Effector memory CD4-positive, alpha-beta T cell (primary cell): ENCODE measurements at places on chromosomes 2 and 18.

DNA sequence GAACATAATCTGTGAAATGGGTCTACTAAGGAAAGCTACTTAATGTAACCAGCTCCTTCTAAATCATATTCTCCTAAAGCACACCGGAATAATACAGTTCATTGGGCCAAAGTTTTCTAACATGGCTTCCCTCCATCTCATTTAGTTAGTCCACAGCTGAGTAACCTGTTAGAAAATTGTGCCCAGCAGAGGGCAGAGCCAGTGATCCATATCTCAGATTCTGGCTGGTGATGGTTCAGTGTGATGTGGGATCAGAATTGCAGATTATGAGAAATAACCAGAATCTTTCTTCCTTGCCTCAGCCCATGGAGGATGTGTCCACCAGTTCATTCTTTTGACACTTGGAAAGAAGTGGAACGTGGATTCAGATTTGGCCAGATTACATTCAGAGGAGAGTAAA lies 9.4 kb upstream of the CTLA4 start:
- H3K4me1 ChIP-seq = peaks cover 7% of the 10 kb centered on the region
- H3K4me3 ChIP-seq = no peak overlapping the region
- no peaks in the 10 kb centered on the region for H3K27me3 ChIP-seq
- H3K27ac ChIP-seq = no peak overlapping the region

- H3K4me1 ChIP-seq = no peaks in the 10 kb centered on the region
- no peak for DNase-seq
- H3K4me3 ChIP-seq = no peak overlapping the region
- no peaks in the 10 kb centered on the region for H3K27me3 ChIP-seq
Measured at GRCh38 chr2:5379811-5380210, 312.4 kb upstream of the SOX11 start.

DNA sequence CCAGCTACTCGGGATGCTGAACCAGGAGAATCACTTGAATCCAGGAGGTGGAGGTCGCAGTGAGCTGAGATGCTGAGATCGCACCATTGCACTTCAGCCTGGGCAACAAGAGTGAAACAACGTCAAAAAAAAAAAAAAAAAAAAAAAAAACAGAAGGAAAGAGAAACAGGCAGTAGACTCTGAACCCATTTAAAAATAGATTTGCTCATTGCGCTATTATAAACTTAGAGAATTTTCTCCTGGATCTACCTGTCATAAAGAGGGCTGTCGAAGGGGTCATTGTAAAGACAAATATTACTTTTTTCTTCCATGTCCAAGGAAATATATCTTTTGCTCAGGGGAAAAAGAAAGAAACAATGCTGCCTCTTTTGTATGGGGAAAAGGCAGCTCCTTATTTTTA lies 425.0 kb upstream of the ID2 start:
- no peak overlapping the region for H3K4me3 ChIP-seq
- DNase-seq = no peak
- H3K4me1 ChIP-seq = no peaks in the 10 kb centered on the region
- no peaks in the 10 kb centered on the region for H3K27me3 ChIP-seq
- H3K36me3 ChIP-seq = no peaks in the 10 kb centered on the region

DNA sequence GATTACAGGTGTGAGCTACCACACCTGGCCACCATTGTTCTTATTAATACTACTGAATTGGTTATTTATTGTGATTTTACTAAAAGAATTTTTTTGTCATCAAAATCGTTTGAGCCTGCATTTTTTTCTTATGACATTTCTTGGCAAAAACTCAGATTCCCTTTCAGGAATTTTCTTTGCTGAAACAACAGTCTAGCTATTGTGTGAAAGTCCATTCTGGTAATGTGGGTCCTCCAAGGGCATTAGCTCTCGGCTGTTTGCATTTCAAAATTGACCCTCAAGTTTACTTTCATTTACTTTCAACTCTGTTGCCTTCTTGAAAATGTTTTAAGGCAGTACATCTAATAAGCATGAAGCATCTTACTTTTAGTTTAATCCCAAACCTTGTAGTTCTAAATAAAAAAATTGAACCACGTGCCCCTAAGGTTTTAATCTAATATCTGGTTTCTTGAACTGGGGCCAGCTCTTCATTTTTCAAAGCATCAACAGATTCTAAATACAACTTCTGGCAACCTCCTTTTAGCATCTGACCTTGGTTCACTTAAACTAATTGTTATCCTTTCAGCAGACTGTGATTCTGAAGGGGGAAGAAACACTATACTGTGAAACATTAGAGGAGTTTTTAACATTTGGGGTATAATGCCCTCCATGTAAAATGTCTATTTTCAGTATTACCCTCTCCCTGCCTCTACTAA lies 325.2 kb upstream of the RAB12 start:
- H3K36me3 ChIP-seq = no peaks in the 10 kb centered on the region
- no peaks in the 10 kb centered on the region for H3K27me3 ChIP-seq
- DNase-seq = no peak
- no peak overlapping the region for H3K27ac ChIP-seq

DNA sequence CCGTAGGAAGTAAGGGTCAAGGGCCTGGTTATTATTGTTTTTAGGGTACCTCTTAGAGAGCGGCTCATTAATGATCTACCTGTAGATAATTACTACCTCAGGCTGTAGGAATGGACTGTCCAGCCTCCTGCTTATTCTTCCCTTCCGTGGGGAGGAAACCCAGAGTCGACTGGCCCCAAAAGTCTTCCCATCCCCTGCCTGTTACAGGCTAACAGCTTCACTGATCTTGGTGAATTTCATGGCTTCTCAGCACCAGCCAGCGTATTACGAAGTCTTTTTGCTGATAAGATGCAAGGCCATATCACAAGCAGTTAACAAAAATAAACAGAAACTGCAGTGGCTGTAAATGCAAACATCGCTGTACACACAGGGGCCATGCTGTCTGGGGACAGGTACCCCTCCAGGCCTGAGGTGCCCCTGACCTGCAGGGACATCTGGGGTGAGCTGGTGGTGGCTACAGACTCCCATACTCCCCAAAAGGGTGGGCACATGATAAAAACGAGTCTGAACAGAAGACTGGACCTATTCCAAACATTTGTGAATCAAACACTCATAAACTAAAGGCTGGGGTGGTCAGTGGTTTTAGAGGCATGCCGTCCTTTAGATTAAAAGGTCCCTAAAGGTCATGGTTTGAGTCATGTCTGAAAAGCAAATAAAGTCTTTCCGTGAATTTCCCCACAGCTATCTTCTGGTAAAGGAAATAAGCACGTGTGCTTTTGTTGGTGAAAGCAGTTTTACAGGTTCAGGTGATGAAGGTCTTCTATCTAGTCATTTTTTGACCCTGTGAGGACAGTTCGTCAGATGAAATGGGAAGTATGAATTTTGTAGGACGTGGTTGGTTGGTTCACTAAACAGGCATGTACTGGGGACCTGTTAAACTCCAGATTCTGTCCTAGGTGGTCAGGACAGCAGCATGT lies 36.7 kb downstream of the TTC39C start:
- H3K36me3 ChIP-seq = no peaks in the 10 kb centered on the region
- no peaks in the 10 kb centered on the region for H3K27me3 ChIP-seq
- no peak for DNase-seq
- peaks cover 57% of the 10 kb centered on the region for H3K4me1 ChIP-seq

- no peaks in the 10 kb centered on the region for H3K36me3 ChIP-seq
- no peak for DNase-seq
- H3K27me3 ChIP-seq = no peaks in the 10 kb centered on the region
- no peak overlapping the region for H3K4me3 ChIP-seq
- peaks cover 5% of the 10 kb centered on the region for H3K4me1 ChIP-seq
Measured at GRCh38 chr18:23307567-23308295, 145.4 kb upstream of the RIOK3 start.

GRCh38 chr2:48415836-48416515 lies 114.0 kb upstream of the STON1 start:
- H3K27me3 ChIP-seq = no peaks in the 10 kb centered on the region
- no peak overlapping the region for H3K4me3 ChIP-seq
- no peak overlapping the region for H3K27ac ChIP-seq

DNA sequence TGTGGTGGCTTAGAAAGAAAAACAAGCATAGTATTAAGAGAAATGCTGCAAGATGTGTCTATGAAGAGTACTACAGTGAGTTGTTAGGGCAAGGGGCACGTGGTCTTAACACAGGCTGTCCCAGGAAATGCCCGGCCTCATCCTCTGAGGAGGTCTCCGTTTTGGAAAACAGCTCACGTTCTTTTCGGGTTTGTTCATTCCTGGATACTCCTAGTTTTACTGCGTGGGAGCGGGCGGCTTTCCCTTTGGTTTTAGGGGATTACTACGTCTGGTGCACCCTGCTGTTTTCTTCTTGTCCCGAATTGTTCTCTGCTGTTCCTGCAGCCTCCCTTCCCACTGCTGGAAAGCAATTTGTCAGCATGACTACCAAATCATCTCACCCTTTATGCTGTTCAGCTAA lies 55.5 kb upstream of the RAB6D start:
- H3K27me3 ChIP-seq = peaks cover 4% of the 10 kb centered on the region
- H3K4me3 ChIP-seq = no peak overlapping the region

DNA sequence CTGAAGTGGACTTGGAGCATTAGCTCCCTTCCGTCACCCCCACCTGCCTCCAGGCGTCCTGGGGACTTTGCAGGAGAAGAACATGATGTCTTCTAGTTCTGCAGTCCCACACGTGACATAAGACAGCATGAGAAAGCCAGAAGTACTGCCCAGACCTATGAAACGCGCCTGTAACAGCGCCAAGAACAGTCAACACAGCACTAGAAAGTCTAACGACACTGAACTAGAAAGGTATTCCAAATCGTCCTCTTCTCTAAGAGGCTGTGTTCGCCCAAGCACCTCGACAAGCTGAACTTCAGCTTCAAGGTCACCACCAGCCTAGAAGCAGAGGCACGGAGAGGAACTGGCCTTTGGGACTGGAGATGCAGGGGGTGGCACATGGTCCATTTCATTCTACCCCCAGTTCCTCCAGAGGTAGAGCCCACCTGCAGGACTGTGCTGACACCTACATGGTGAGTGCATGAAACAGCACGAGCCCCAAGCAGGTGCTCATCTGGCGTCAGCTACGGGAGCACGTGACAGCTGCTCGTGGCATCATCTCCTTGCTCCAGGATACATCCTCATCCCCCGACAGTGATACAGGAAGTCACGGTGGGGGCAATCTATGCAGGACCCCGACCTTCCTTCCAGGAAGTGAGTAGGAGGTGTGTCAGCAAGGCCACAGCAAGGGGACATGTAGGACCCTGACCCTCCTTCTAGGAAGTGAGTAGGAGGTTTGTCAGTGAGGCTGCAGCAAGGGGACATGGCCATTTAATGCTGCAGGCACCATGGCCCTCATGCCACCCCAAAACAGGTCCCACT lies 3.7 kb downstream of the HDAC4 start:
- H3K4me1 ChIP-seq = peaks cover 6% of the 10 kb centered on the region
- H3K27me3 ChIP-seq = no peaks in the 10 kb centered on the region
- H3K27ac ChIP-seq = no peak overlapping the region
- DNase-seq = no peak
- no peaks in the 10 kb centered on the region for H3K36me3 ChIP-seq
- H3K4me3 ChIP-seq = no peak overlapping the region

DNA sequence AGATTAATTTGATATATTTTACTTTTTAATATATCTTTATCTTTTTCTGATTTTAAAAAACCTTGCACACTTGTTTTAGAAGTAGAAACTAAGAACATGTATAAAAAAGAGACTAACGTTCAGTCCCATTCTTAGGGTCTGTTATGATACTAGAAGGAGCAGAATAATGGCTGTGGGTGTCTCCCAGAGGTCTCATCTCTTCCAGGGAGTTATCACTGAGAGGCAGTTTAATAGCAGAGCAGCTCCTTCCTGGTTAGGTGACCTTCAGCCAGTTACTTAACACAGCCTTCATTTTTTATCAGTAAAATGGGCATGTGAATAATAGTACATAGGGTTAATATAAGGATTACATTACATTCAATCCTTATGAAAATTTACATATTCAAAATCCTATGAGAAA lies 40.6 kb downstream of the FBXO48 start:
- H3K27ac ChIP-seq = peak overlapping the region; percentile 62
- H3K36me3 ChIP-seq = no peaks in the 10 kb centered on the region
- peaks cover 24% of the 10 kb centered on the region for H3K4me1 ChIP-seq
- H3K4me3 ChIP-seq = no peak overlapping the region
- no peaks in the 10 kb centered on the region for H3K27me3 ChIP-seq

- peaks cover 6% of the 10 kb centered on the region for H3K4me1 ChIP-seq
- no peaks in the 10 kb centered on the region for H3K36me3 ChIP-seq
- no peak for DNase-seq
- H3K4me3 ChIP-seq = no peak overlapping the region
Measured at GRCh38 chr2:46431481-46432235, 47.7 kb upstream of the TMEM247 start.

DNA sequence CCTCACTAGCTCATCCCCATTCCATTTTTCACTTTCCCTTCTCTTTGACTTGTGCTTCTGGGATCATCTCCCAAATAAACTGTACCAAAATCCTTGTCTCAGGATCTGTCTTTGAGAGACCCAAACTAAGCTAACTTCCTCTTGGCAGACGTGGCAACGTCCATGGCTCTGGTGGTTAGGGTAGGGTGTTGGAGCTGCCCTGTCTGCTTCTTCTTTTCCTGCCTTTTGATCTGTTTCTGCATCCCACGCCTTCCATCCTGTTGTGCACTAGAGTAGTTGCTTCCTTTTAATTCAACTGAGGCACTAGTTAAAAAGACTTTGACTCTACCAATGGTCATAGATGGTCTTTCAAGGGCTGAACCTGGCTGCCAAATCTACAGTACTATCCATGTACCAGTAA lies 5.5 kb upstream of the MAP4K4 start:
- H3K27ac ChIP-seq = no peak overlapping the region
- no peak overlapping the region for H3K4me3 ChIP-seq
- peaks cover 4% of the 10 kb centered on the region for H3K4me1 ChIP-seq
- no peaks in the 10 kb centered on the region for H3K27me3 ChIP-seq

DNA sequence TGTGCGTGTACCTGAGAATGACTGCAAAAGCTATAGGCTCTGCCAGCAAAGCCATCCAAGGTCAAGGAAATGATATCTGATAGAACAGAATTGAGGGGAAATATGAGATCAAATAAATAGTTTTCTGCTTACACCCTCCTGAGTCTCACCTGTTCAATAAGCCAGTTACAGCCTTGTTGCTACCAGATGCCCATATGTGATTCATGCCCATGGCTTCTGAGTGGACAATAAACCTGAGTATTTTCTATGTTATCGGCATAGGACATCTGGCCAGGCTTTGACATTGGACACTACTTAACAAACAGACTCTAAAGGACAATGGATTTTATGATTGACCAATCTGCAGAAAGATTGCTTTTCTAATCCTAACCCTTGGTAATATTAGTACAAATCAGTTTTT lies 297.9 kb downstream of the LRATD1 start:
- no peaks in the 10 kb centered on the region for H3K4me1 ChIP-seq
- no peaks in the 10 kb centered on the region for H3K36me3 ChIP-seq
- no peak overlapping the region for H3K4me3 ChIP-seq
- no peak for DNase-seq
- H3K27ac ChIP-seq = no peak overlapping the region

- no peaks in the 10 kb centered on the region for H3K27me3 ChIP-seq
- no peaks in the 10 kb centered on the region for H3K4me1 ChIP-seq
- DNase-seq = no peak
- H3K27ac ChIP-seq = no peak overlapping the region
- no peak overlapping the region for H3K4me3 ChIP-seq
Measured at GRCh38 chr2:156935616-156936015, 321.9 kb upstream of the GALNT5 start.

GRCh38 chr2:96772903-96773671 lies 12.4 kb downstream of the CNNM4 start:
- peak overlapping the region; percentile 20 for H3K4me3 ChIP-seq
- H3K36me3 ChIP-seq = no peaks in the 10 kb centered on the region
- no peak overlapping the region for H3K27ac ChIP-seq
- H3K4me1 ChIP-seq = peaks cover 9% of the 10 kb centered on the region
- DNase-seq = no peak
- H3K27me3 ChIP-seq = no peaks in the 10 kb centered on the region

- H3K4me3 ChIP-seq = no peak overlapping the region
- no peak for DNase-seq
- H3K27me3 ChIP-seq = no peaks in the 10 kb centered on the region
- H3K4me1 ChIP-seq = no peaks in the 10 kb centered on the region
- peaks cover 7% of the 10 kb centered on the region for H3K36me3 ChIP-seq
- H3K27ac ChIP-seq = no peak overlapping the region
Measured at GRCh38 chr2:222523783-222524544, 99.6 kb downstream of the SGPP2 start.
